ENCODE measurements at places on chromosomes 13 and 19. TPM values are rescaled to one million over a fixed set of nuclear protein-coding genes. Genes with fewer than 3 reads are reported as not detected.

Gene POLRMT
- polyA plus RNA-seq: 30.0 TPM

Gene ZNF229
- polyA plus RNA-seq: 6.5 TPM

Gene UBE2L5
- polyA plus RNA-seq: 0.72 TPM

Gene MIDN
- polyA plus RNA-seq: 32.5 TPM

Gene IGFL1
- polyA plus RNA-seq: 5.4 TPM

Gene FBXO27
- 1.9 TPM for polyA plus RNA-seq

Gene SERPINE3
- polyA plus RNA-seq: 0.17 TPM

Gene KLK2
- polyA plus RNA-seq: not detected

Gene TGFBR3L
- polyA plus RNA-seq: 0.52 TPM

DNA sequence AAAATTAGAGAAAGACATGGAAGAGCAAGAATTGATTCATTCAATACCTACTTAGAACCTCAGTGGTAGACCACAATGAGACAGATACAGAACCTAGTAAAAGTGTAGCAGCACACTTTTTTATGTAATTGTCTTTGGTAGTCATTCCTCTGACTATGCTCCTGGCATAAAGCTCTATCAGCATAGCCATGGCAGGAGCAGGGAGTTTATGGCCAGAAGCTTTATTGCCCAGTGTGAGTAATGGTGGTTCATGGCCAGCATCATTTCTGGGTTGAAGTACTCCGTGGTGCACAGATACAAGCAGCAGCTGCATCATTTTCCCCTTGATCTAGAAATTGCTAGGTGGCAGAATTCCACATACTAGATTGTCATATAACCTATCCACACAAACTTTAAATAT lies 352.6 kb downstream of the TBC1D4 start:
- DNase-seq: no peak

DNA sequence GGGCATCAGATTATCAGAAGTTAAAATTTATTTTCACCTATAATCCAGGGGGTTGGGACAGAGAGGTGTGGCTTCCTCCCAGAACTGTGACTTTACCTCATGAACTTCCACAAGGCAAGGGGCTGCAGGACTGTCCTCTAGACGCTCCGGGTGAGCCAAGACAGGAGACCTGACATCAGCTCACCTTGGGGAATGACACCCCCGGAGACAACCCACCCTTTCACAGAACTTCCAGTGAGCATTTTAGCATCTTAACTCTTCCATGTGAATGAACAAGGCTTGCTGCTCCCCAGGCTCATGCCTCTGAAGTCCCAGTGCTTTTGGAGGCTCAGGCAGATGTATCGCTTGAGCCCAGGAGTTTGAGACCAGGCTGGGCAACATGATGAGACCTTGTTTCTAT lies 29.4 kb upstream of the TFDP1 start:
- DNase-seq: no peak

GRCh38 chr13:52751196-52751595 lies 11.6 kb upstream of the CNMD start:
- no peak for DNase-seq

GRCh38 chr19:54136086-54136863 lies 1.3 kb upstream of the CNOT3 start:
- DNase-seq: no peak

GRCh38 chr13:112713517-112714253 lies 23.8 kb downstream of the ATP11A start:
- no peak for DNase-seq

GRCh38 chr13:23561261-23561660 lies 9.0 kb upstream of the TNFRSF19 start:
- DNase-seq: no peak

DNA sequence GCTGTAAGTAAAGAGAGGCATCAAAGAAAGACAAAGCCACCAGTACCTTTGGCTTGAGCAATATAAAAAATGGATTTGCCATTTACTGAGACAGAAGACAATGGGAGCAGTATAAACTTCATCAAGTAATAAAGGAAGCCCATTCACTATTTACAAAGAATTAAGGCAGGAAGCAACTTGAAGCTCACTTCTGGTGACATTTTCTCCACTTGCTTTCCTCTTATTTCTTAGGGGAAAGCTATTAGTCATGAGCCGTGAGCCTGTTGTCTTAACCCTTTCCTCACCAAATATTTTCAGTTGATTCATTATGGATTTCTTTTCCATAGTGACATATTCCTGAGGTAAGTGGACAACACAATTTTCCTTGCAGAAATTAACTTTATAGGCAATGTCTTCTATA lies 156.8 kb downstream of the DNAJC3 start:
- DNase-seq: peak; percentile 4

DNA sequence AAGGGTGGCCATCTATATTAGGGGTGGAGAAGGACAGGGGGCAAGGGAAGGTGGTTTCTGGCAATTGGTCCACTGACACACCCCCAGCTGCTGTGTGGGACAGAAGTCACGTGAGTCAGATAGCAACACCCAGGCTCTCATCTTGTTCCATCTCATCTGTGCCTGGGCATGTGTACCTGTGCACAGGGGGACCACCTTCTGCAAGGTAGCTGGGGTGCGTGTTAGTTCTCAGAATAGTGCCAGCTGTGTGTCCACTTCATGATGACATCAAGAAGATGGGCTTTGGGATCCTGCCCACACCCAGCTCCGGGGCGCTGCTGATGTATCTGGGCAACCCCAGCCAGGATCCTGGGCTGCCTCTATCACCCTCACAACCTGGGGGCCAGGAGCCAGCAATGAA lies 38.6 kb downstream of the COL4A2 start:
- DNase-seq: no peak

- peak; percentile 67 for DNase-seq
Measured at GRCh38 chr13:89790696-89791095, 1556.8 kb upstream of the MIR17HG start.

DNA sequence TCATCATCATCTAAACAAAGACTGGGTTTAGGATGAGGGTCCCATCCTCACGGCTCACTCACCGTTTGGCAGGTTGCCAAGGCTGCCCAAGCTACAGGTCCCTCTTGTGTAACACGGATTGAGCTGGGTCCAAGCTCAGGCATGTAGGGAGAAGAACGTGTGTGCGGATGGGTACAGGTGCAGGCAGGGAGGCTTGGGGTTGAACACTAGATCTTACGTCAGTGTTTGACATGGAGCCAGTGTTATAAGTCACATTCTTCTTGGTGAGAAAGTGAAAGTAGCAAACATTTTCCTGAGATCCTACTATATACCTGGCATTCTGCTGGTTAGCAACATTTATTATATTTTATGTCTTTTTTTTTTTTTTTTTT lies 136.8 kb upstream of the RNF113B start:
- DNase-seq: peak; percentile 10

DNA sequence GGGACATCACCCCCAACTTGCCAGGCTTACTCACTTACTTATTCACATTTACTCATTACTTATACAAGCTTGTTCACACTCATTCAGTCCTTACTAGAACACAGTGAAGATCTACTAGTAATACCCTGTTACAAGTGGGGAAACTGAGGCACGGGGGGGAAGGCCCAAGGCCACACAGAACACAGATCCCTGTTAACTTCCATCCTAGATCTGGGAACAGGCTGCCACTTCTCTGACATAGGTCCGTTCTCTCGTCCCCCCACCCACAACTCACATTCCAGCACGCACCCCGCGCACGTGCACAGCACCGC lies 1.5 kb upstream of the NRTN start:
- DNase-seq: no peak

DNA sequence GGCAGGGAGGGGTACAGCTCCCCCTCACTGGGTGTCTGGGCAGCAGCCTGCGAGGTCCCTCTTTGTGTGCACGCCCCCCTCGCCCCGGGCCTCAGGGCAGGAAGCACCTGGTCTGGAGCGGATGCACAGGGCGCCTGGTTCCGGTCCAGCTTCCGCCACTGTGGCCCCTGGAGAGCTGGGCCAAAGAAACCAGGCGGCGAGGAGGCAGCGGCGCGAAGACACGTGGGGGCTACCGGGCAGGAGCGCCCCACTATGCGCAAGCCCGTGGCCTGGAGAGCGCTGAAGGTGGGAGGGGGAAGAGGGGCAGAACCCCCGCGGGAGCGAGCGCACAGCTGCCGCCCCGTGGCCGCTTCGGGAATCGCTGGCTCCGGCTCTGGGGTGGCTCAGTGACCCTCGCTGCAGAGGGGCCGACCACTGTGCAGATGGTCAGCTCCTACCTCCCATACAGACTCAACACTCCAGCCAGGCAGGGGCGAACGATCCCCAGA lies 1.7 kb upstream of the LYL1 start:
- no peak for DNase-seq

GRCh38 chr13:92262100-92262788 lies 863.8 kb downstream of the GPC5 start:
- DNase-seq: no peak

- DNase-seq: peak; percentile 44
Measured at GRCh38 chr13:66036636-66037035, 1193.5 kb downstream of the PCDH9 start.

DNA sequence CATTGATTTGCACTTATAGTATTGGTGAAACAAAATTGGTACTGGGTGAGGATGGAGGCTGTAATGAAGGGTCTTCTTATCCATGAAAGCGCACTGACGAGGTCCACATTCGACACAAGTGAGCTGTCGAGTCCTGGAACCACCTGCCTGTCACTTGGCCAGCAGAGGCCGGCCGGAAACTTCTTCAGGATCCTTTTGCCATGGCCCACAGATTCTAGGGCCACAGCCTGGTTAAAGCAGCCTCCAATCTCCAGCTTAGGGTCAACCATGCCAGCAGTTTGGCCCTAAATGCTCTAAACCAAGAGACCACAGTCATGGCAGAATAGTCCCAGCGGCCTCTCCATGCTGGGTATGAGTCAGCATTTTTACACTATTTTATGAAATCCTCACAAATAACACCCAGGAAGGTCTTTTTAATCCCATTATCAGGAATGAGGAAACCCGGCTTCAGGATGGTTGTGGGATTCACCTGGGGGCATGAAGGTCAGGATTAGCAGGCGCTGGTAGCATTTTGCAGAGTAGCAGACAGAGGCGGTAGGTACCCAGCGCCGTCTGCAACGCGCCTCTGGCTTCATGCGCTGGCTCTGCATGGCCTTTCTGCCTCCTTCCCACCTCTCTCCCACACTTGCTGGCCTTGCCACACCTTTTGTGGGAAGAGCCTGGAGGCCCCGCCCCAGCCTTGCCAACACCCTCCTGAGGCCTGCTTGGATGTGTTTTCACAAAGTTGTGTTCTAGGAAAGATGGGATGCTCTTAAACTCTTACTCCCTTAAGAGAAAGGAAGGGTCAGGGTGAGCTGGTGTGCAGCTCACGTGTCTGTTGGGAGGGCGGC lies 15.2 kb downstream of the GAS6 start:
- no peak for DNase-seq

DNA sequence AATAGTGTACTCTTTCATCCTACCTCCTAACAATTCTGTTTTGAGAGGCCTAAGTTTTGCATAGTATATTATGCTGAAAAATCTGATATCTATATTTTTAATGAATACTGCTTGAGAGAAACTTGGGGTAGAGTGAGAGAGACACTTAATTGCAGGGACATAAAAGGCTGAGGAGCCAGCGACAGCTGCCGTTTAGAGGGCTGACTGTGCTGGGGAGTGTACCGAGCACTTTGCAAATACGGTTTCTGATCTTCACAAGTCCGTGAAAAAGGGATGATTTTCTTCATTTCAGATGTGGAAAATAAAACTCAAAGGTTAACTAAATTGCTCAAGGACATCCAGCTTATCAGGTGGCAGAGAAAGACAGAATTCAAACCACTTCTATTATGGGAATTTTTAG lies 97.4 kb downstream of the CAB39L start:
- no peak for DNase-seq

DNA sequence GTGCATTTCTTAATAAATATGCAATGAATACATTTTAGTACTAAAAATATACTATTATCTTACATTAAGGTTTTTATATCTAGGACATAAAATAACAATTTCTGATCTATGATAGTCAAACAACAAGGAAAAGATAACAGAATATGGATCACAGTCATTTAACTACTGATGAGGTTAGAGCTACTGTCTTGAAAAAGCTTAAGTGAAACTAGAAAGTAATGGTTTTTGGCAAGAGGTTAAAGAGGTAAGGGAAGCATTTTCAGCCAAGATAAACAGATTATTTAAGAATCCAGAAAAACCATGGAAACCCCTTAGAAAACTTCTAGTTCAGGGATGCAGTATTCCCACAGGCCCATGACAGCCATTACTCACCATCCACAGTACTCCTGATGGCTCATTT lies 787.4 kb downstream of the DACH1 start:
- DNase-seq: no peak

DNA sequence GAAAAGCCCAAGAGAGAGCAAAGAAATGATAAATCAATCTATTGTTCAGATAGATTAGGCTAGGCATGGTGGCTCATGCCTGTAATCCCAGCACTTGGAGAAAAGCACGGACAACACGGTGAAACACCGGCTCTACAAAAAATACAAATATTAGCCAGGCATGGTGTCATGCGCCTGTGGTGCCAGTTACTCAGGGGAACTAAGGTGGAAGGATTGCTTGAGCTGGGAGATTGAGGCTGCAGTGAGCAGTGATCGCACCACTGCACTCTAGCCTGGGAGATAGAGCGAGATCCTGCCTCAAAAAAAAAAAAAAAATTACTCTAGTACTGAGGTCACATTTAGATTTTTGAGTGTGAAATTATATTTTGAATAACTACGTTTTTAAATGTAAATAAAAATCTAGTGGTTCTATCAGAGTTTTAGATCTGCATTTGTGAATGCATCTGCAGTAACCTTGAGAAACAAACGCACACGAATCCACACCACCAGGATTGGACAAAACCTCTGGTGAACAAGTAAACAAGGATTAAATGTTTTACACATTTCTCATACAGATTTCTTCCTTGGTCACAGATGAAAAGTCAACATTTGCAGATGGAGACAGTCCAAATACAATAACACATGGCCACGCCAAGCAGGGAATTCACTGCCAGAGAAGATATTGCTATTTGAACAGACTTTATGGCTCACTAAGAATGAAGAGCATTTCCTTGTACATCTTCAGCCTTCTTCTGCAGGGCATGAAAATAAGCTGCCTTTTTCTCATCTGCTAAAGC lies 917.6 kb downstream of the PCDH9 start:
- peak; percentile 34 for DNase-seq

- no peak for DNase-seq
Measured at GRCh38 chr19:39533791-39534190, 1.1 kb upstream of the EID2B start.

DNA sequence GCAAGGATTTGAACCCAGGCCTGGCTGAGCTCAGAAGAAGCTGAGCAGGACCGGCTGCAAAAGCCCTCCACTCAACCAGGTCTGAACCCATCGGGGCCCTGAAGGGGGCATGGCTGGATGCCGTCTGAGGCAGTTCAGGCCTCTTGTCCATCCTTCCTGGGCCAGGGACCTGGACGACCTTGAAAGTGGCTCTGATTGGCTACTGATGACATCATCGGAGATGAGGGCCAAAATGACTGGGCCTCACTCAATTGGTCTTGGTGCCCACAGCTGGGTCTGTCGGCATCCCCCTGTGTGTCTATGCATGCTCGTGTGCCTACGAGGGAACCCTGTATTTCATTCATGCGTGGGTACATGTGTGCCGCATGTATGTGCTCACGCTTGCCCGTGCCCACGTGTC lies 71.8 kb downstream of the PTPRS start:
- no peak for DNase-seq

GRCh38 chr19:1170938-1171754 lies 2.9 kb downstream of the SBNO2 start:
- no peak for DNase-seq
